ENCODE measurements at places on chromosomes 3 and 15. TPM values are rescaled to one million over a fixed set of nuclear protein-coding genes. Genes with fewer than 3 reads are reported as not detected.
A peak's percentile ranks its signal among the peaks of the same experiment; 100 is the strongest.

DNA sequence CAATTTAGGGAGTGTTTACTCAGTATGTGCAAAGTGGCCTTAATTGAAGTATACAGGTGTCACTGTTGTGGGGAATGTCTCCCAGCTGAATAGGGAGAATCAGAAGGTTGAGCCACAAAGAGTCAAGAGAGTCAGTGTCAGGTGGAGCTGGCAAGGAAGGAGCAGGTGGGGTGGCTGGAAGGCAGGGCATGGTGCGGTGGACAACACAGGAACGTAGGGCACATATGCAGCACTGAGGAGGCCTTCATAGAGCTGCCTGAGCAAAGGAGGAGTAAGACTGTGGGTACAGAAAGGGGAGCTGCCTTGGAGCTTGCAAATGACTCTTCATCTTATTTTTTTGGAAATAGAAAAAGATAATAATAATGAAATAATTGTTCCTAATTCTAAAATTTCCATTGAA is 20.0 kb downstream of the ARHGEF3 start:
- DNase-seq = no peak

DNA sequence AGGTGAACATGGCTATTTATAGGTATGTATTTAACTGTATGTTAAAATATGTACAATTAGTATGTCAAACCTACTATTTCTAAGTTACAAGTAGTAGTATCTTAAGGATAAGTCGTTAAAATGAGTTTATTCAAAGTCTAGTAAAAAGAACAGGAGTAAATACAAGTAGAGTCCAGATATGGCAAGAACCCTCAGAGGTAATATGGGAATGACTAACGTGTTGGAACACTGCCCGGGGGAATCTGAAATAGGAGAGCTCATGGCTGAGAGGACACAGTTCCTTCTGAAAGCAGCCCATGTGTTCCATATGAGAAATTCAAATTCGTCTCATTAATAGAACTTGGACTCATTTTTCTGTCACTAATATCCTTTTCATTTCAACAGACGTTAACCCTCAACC is 158.8 kb downstream of the CLSTN2 start:
- DNase-seq = no peak

GRCh38 chr3:53120336-53120735 is 9.9 kb downstream of the RFT1 start:
- no peak for DNase-seq

GRCh38 chr15:68786753-68787152 is 33.9 kb downstream of the ANP32A start:
- DNase-seq = no peak

DNA sequence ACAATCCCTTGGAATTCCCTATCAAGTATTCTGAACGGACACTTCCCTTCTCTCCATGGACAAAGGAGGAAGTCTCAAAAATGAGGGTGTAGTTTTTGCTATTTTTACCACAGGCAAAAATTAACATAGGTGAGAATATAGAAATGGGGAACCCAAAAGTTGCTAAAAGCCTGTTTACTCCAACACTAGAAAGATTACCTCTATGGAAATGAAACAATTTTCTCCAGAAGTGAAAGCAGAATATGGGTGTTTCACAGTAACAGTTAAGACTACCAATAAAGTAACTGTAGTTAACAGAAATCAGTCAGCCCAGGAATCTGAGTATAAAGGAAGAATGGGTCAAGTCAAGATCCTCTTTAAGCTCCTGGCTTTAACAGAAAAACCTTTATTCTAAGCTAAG is 9.3 kb downstream of the TRA2B start:
- DNase-seq = no peak

DNA sequence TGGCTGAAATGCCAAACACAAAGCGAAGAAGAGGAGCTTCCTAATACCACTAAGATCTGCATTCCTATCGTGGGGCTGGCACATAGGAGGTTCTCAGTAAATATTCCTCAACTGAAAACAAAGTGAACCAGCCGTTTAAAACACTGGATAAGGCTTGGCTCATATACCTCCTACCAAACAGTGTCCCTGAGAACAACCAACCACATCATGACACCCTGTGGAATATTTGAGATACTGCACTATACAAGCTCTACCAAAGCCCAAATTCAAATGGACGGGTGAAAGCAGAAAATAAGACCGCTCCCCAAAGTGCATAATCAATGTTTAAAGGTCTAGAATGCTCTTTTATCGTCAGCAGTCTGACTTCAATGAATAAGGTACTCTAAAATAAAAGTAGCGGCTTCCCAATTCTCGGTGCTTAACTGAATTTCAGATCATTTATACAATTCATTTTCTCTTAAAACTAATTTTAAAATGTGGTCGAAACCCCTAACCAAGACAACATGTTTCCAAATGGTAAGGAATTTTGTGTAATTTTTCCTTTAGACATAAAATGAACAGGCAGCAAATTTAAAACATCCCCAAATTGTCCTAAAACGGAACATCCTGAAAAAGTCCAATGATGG is 425.8 kb downstream of the ERC2 start:
- DNase-seq = peak; percentile 5

GRCh38 chr3:33095436-33095835 is 1.5 kb downstream of the GLB1 start:
- DNase-seq = no peak

DNA sequence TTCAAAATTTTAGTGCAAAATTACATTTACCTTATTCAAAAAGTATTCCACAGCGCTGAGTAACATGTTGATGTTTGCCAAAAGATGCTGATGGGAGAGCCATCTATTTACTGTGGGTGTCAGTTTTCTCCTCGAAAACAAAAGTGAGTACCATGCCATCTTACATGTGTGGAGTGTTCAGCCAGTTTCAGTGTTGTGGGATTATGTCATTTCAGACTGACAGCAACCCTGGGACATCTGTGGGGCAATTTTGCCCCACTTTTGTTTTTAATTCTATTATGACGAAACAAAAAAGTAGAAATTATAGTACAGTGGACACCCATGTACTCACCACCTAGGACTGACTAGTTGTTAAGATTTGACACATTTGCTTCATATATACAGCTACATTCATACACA is 19.6 kb downstream of the SLCO3A1 start:
- DNase-seq = no peak

The MYLK gene
- total RNA-seq = 34.9 TPM

The LRRC15 gene
- not detected for total RNA-seq

The PCSK6 gene
- 42.5 TPM for total RNA-seq

The FAM3D gene
- not detected for total RNA-seq

The WWTR1 gene
- total RNA-seq = 19.7 TPM

The DUOXA2 gene
- total RNA-seq = not detected

The XPC gene
- total RNA-seq = 24.1 TPM

The IL5RA gene
- not detected for total RNA-seq

All from HepG2 (cell line).